ENCODE measurements at places on chromosomes 2 and 18. TPM values are rescaled to one million over a fixed set of nuclear protein-coding genes. Genes with fewer than 3 reads are reported as not detected.

Gene MROH2A
- total RNA-seq: not detected

Gene EFHD1
- 5.5 TPM for total RNA-seq

Gene AAMP
- 55.2 TPM for total RNA-seq

Gene TEX44
- total RNA-seq: not detected

Gene KLHL30
- total RNA-seq: 0.96 TPM

Gene ACMSD
- total RNA-seq: not detected

DNA sequence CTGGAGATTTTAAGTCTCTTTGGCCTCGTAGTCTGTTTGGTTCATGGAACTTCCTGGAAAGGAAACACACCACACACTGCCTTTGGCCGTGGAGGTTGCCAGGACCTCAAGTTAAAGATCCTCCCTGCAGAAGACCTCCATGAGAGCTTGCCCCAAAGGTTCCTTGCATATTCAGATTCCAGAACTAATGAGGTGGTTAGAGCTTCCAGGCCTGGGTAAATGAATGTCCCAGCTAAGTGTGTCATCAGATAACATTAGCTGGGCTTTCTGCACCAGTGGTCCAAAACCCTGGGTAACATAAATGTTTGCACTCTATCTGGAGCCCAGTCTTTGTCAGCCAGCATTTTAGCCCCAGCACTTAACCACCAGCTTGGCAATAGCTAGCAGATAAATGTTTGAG lies 122.1 kb upstream of the EML6 start:
- DNase-seq: no peak

DNA sequence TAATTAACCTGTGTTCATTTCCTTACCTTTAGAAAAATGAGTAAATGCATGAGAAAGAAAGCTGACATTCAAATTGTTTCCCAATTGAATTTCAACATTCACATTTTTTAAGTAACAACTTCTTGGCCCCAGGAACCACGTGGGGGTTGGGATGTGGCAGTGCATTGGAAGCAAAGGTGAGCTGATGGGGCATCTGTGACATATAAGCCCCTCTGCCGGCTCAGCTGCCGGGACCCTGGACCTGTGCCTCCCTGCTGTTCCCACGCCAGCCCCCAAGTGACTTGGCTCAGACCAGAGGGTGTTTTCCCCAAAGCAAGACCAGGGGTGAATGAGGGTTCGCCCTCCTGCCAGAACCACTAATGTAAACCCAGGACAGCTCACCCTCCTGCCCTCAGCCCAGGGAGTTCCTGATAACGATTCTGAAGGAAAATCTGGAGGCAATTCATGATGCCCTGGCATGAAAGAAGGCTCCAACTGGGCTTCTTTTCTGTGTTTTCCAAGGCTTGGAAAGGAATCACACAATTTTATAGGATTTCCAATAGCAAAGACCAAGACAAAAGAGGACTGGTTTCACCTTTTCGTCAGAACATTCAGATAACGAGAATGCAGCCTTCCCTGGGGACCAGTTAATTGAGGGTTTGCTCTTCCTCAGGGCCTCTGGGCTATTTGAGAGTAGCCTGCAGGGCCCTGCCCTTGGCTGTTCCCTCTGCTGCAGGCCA lies 193.2 kb upstream of the TWIST2 start:
- no peak for DNase-seq

DNA sequence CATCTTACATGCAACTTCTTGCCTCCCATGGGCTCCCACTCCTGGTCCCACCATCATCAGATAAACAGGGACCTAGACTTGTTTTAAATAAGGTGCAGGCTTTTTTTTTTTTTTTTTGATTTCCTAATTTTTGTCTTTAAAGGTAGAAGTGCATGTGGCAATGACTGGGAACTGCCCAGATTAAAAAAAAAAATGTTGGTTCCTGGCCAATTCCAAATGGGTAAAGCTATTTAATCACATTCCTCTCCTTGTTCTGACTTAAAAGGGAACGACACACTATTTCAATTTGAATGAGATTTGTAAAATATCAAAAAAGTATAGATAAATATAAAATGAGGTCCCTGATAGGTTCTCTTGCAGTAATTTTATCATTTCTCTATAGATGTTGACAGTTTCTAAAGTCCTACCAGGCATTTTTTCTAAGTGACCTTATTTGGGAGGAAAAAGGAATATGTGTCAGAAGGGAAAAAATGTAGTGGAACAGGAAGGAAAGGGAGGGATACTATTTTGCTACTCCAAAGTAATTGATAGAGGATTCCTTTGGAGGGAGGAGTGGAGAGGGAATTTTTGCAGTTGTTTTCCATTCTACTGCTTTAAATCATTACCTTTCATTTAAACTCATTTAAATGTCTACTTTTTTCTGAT lies 43.3 kb downstream of the DDX1 start:
- no peak for DNase-seq

DNA sequence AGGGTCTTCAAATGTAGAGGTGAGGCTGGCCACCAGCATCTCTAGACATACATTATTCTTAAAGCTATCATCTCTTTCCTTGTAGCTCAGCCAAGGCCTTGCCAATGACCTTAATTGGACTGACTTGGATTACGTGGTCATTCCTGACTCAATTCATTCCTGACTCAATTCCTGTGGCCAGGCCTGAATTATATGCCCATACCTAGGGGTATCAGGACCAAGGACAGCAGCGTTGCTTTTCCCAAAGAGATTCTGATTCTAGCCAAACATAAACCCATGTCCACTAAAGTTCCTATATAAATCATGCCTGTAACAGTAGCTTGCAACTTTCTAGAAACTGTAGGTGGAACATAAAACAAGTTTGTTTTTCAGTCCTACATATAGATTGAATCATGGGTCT lies 231.7 kb downstream of the ARL6IP6 start:
- DNase-seq: no peak

GRCh38 chr18:35289293-35289692 lies 736 bp downstream of the ZSCAN30 start:
- no peak for DNase-seq

DNA sequence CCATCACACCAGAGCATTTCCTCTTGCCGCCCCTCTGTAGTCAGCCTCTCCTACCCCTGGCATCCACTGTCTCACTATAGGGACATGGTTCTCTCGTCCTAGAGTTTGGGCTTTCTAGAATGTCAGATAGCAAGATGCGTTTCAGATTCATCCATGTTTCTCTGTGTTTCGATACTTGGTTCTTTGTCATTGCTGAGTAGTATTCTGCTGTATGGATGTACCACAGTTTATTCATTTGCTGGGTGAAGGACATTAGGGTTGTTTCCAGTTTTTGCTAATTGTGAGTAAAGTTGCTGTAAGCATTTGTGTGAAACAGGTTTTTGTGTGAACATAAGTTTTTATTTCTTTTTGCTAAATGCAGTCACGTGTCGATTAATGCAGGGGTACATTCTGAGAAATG lies 3.8 kb downstream of the ZNF532 start:
- DNase-seq: no peak

DNA sequence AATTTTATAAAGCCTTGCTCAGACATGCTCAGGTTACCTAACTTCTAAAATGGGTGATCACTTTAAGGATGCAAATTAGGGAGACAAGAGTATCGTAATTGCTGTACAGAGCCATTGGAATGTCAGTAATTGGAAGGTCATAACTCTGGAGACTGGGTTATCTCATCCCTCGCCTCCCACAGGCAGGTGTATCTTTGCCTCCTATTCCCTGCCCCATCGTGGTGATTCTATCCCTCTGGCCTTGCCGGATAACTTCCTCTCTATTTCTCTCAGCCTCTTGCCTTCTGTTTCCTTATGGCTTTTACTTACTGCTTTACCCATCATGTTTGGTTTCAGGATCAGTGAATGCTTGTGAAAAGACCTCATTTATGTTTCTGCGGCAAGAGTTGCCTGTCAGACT lies 2.5 kb downstream of the PDK1 start:
- no peak for DNase-seq

GRCh38 chr18:51686590-51686989 lies 489.1 kb upstream of the MEX3C start:
- DNase-seq: no peak

DNA sequence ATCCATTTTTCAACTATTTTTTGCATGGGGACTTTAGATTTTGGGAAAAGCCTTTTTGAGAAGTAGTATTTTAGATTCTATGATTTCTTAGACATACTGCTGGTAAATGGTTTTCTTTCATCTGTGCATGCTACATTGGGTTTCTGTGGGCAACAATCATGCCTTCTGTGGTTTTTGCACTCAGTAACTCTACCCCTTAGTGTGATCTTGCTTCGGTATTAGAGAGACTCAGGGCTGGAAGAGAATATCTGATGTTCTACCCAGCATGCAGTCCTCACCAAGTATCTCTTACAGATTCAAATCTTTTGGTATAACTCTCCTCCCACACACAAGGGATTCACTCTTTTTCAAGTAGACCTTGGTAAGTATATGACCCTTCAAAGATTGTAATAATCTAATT lies 183.0 kb downstream of the PMAIP1 start:
- no peak for DNase-seq

DNA sequence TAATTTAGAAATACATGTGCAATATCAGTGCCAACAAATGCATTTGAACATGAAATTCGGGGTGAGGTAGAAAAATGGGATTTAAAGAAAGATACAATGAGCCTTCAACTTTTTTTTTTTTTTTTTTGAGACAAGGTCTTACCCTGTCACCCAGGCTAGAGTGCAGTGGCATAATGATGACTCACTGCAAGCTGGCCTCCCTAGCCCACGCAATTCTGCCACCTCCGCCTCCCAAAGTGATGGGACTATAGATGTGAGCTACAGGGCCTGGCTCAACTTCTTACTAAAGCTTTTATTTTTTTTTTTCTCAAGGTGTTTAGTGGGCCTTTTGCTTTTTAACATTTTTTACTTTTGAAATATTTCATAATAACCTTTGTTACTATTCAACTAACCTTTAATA lies 365.6 kb downstream of the LRRTM4 start:
- no peak for DNase-seq

DNA sequence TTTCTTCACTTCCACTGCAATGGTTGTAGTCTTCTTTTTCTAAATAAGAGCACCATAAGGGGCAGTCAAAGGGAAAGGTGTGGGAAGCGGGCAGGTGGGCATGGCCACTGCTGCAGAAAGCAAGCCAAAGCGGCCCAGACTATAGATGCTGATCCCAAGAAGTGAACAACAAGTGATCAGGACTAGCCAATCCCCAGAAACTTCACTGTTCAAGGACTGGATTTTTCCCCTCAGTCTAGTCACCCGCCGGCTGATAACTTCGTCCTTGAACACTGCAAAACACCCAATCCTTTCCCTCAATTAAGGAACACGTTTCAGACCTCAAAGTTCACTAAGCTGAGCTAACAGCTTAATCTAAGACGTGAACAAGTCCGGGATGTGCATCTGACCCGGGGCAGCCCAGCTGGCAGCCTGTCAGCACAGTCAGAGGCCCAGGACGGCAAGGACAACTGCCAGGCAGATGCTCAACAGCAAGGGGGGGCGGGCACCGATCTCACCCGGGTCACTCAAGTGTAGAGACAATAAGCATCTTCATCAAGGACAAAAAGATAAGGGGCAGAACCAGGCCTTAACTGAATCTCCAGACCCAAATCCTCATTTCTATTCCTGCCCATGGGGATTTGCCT lies 59.8 kb downstream of the HDLBP start:
- no peak for DNase-seq

DNA sequence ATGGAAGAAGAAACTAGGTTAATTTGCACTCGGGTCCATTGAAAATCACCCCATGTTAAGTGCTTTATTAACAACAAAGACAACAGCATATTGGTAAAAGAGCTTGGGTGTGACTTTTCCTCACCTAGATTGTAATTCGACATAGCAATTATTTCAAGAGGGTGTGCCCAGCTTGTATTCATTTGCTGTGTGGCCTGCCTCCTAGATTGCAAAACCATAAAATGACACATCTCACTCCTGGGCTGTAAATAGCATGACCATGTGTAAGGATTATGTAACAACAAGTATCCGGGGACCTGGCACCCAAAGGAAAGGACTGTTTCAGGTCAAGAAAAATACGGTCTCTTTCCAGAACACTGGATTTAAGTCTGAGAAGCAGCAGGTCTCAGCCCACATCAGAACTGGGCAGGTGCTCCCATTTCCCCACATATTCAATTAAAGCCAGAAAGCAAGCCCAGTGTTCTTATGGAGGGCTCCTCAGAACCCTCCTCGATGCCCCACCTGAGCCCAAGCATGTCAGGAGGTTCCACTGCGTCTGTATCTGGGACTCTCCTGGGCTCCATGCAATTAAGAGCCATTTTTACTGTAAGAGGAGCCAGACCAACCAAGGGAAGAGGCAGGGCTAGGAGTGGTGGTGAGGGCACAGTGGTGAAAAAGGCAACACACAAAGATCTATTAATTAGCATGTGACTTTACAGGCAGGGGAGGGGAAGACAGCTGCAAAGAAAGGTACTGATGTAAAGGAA lies 39.2 kb downstream of the MREG start:
- no peak for DNase-seq

- no peak for DNase-seq
Measured at GRCh38 chr2:42386682-42387081, 25.7 kb upstream of the COX7A2L start.

- no peak for DNase-seq
Measured at GRCh38 chr2:37552339-37552738, 119.1 kb downstream of the CDC42EP3 start.

- DNase-seq: no peak
Measured at GRCh38 chr2:25194576-25195122, 26.3 kb upstream of the POMC start.

DNA sequence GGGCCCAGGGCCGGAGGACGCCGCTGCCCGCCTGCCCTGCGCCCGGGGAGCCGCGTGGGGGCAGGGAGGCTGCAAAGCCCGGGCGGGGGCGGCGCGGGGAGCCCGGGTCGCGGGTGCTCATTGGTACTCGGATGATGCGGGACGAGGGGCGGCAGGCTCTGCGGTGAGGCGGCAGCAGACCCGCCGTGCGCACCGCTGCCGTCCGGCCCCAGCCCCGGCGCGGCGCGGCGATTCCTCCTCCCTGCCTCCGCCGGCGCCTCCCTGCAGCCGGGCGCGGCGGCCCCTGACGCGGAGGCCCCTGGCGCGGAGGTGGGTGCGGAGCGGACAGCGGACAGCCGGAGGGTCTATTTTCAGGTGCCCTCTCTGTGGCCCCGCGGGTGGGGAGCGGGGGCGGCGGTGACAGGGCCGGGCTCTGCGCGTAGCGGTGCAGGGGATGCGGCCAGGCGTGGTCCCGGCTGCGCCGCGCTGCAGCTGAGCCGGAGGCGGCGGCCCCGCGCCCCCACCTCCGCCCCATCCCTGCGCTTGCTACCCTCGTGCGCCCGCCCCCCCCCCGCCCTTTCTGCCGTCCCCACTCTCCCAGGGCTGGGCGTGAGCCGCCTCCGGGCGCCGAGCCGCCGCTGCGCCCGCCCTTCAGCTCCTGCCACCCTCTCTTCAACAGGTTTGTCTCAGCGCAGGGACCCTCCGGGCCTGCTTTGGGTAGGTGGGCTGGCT lies 640 bp downstream of the SPTBN1 start:
- DNase-seq: peak; percentile 52

DNA sequence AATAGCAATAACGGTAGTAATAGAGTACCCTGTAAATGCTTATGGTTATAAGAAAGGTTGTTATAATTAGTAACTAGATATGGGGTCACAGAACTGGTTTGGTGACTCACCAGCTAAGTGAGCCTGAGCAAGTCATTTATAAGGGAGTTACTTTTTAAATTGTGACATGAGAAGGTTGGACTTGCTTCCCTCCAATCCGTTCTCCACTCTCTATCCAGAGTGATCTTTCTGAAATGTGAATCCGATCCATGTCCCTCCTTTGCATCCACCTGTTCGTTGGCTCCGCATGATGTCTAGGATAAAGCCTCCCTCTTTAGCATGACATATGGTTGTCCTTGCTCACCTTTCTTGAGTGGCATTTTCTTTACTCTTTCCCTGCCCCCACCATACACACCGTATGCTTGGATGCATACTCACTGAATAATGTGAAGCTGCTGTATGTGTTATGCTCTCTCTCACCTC lies 83.1 kb downstream of the CDC42EP3 start:
- no peak for DNase-seq

All from left lung (tissue), 14 donors.